ENCODE measurements at places on chromosomes 7 and 10. TPM values are rescaled to one million over a fixed set of nuclear protein-coding genes. Genes with fewer than 3 reads are reported as not detected.

- no peak for DNase-seq
Measured at GRCh38 chr7:4201566-4201965, 480.5 kb upstream of the FOXK1 start.

SLC39A12 gene
- polyA plus RNA-seq = not detected

C10orf95 gene
- 0.80 TPM for polyA plus RNA-seq

DNA sequence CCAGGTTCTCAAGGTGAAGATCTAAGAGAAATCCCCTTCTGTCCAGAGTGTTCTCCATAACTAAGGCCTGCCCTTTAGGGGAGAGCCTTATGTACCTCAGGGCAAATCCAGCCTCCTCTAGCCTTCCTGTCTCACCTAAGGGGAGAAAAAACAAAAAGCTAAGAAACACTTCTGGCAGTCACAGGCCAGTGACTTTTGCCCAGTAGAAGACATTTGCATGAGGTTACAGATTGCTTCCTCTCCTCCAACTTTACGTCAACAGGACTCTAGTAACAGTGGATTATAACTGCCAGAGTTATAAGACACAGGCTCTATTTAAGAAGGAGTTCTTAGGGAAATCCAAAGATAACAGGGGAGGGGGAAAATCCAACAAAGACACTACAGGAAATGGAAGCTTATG lies 15.9 kb upstream of the FAM241B start:
- no peak for DNase-seq

GRCh38 chr10:34047389-34047788 lies 712.9 kb upstream of the NRP1 start:
- no peak for DNase-seq

DNA sequence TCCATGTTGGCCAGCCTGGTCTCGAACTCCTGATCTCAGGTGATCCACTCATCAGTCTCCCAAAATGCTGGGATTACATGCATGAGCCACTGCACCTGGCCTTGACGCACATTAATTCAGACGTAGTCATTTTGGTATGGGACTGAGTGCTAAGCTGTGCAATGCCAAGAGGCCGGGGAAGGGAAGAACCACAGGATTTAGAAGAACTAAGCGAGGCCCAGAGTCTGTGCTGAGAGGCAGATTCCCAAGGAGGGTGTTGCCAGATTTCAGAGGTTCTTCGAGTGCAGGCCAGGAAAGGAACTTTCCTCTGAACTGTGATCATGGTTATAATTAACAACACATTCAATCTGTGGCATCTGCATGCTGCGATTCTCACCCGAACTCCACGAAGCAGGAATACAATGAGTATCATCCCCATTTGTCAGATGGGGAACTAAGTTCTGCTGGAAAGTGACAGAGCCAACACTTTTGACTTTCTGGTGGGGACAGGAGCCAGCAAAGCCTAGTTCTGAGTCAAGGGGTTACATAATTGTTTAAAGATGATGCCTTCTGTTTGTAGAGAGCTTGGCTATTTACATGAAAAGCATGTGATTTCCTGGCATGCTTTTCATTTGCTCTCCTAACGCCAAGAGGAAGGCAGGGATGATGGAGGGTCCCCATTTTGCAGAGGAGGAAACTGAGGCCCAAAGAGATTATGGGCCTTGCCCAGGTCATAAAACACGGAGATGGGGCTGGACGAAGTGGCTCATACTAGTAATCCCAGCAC lies 6.2 kb upstream of the ZAN start:
- DNase-seq = no peak

GRCh38 chr10:92655426-92655825 lies 34.3 kb upstream of the HHEX start:
- no peak for DNase-seq

DNA sequence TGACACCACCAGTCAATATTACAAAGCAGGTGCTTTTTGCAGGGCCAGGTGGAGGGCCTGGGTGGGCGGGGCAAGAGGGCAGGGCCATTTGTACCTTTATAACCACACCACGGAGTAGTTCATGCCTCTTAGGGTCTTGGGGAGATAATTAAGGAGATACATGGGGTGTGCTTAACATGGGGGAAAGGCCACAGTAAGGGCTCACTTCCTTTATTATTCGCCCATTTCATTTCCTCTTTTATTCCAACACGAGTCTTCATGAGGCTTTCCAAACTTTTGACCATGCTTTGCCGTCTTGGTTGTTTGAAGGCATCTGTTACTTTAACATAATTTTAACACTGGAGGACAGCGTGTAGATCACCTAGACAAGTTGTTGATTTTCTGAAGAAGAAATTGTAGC lies 33.3 kb upstream of the LYZL2 start:
- no peak for DNase-seq

Data from H1 (cell line).